Left kidney (tissue), 8 donors: ENCODE measurements at places on chromosomes 12 and 14. TPM values are rescaled to one million over a fixed set of nuclear protein-coding genes. Genes with fewer than 3 reads are reported as not detected.

GRCh38 chr14:69855180-69855832 lies 23.9 kb upstream of the SMOC1 start:
- DNase-seq = no peak

- DNase-seq = no peak
These were observed 61.3 kb upstream of the RD3L start for GRCh38 chr14:104003616-104004015.

- DNase-seq = no peak
These were observed 4.1 kb downstream of the IFI27 start for GRCh38 chr14:94114589-94115057.

- DNase-seq = no peak
These were observed 23.4 kb downstream of the TSPAN8 start for GRCh38 chr12:71134405-71134804.

GRCh38 chr12:75554556-75554880 lies 43.1 kb upstream of the KRR1 start:
- no peak for DNase-seq

GRCh38 chr12:5902736-5903135 lies 42.3 kb downstream of the ANO2 start:
- DNase-seq = no peak

GRCh38 chr12:124390442-124391097 lies 95.7 kb downstream of the RFLNA start:
- no peak for DNase-seq

- no peak for DNase-seq
These were observed 45.1 kb downstream of the PIWIL1 start for GRCh38 chr12:130382818-130383217.

DNA sequence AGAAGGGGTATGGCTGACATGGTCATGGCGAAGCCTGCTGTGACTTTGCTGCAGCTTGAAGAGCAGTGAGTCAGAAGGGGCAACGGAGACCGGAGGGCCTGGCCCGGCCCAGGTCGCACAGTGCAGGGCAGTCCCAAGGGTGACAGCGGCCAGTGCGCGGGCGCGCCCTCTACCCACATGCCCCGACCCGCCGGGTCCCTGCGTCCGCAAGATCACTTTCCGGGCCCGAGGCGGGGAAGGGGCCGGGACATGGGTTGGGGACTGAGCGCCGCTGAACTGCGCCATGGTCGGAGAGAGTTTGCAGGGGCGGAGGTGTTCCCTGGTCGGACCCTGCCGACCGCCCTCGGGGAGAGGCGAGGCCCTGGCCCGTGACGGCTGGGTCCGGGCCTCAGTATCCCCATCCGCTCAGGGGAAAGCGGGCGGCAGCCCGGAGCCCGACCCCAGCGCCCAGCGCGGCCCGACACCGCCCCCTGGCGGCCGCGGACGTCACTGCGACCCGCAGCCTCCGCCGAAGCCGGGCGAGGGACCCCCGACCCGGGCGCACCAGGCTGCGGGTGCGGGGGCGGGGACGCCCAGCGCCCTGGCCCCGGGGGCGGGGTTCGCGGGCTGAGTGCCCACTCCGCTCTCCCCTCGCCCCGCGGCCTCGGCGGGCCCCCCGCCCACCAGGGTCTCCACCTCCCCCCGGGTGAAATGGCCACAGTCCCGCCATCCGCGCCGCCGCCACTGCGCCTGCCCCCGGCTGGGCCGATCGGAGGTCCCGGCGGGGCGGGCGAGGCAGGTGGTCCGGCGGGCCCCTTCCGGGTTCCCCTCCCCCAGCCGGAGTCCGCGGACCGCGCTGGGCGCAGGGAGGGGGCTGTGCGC lies 7.2 kb upstream of the ANKRD9 start:
- no peak for DNase-seq

- no peak for DNase-seq
These were observed 69.7 kb downstream of the ARF6 start for GRCh38 chr14:49962621-49963020.

DNA sequence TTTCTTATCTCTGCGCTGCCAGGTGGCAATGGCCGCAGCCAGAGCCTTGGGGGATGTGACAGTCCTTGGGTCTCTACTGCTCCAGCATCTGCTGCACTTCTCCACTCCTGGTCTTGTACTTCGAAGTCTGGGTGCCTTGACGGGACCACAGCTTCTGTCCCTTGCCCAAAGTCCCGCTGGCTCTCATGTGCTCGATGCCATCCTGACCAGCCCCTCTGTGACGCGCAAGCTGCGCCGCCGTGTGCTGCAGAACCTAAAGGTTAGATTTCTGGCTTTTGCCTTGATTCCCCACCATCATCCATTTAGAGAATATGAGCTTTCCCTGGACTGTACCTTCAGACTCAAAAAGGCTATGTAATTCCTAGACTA lies 3.8 kb downstream of the CIDEB start:
- no peak for DNase-seq

DNA sequence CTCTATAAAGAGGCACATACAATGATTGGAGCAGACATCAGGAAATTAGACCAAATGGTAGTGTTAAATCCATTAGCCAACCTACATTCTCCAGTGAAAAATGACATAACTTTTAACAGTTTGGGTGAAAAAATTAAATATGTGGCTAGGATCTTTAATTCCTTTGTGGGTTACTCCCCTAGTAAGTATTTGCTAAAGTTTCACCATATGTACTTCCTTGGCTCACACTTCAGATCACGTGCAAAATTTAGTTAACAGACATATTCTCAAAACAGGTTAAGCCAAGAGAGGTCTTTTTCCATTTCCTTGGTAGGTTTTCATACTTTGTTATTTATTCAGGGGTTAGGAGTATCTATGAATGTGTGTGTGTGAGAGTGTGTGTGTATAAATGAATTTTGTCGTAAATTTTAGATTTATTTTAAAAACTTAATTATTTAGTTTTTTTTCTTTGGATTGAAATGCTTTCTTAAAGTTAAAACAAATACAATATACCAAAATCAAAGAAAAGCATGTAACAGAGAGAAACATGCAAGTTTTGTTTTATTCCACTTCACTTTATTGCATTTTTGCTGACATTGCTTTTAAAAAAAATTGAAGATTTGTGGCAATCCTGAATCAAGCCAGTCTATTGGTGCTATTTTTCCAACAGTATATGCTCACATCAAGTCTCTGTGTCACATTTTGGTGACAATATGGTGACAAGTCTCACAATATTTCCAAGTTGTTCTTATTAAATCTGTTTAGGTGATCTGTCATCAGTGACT lies 258.7 kb downstream of the FLRT2 start:
- DNase-seq = no peak

GRCh38 chr14:77574446-77575115 lies 41.9 kb downstream of the SPTLC2 start:
- DNase-seq = no peak

GRCh38 chr12:112167718-112168525 lies 42.6 kb downstream of the TRAFD1 start:
- no peak for DNase-seq

GRCh38 chr14:51609251-51609954 lies 42.3 kb upstream of the FRMD6 start:
- no peak for DNase-seq

- no peak for DNase-seq
These were observed 233.2 kb upstream of the BTG1 start for GRCh38 chr12:92378682-92379479.

DNA sequence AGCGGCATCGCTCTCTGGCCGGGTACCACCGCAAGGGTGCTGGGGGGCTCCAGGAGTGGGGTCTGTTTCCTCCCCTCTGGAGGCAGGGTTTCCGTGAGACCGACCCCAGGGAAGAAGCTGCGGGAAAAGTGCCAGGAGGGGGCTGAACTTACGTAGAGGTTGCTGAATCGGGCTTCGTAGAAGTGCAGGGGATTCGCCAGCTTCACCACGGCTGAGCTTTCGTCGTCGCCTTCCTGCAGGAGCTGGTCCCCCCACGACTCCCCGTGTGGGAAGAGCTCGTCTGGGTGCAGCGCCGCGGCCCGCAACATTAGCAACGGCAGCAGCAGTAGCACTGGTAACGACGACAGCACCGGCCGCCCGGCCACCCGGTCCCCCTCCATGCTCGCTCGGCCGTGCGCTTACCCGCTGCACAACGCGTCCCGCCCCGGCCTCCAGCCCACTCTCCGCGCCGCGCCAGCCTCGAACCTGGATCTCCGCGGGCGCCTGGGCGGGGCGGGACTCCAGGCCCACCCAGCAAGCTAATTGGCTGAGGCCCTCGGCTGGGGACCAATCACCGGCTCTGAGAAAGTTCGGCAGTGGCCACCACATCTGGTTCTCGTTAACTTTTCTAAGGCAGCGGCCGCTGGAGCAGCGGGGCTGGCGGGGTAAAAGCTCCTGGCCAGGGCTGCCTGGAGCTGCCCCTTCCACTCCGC lies at the start of gene NID2:
Gene NID2 (minus strand): TSS at position 445 of the 692 bp plus-strand sequence. CDS start 65 bp downstream, at position 380.
- peak; percentile 89 for DNase-seq

- DNase-seq = peak; percentile 17
These were observed 397.2 kb downstream of the NRXN3 start for GRCh38 chr14:78567343-78567742.

- no peak for DNase-seq
These were observed 196.4 kb downstream of the RASSF9 start for GRCh38 chr12:85639834-85640233.

DNA sequence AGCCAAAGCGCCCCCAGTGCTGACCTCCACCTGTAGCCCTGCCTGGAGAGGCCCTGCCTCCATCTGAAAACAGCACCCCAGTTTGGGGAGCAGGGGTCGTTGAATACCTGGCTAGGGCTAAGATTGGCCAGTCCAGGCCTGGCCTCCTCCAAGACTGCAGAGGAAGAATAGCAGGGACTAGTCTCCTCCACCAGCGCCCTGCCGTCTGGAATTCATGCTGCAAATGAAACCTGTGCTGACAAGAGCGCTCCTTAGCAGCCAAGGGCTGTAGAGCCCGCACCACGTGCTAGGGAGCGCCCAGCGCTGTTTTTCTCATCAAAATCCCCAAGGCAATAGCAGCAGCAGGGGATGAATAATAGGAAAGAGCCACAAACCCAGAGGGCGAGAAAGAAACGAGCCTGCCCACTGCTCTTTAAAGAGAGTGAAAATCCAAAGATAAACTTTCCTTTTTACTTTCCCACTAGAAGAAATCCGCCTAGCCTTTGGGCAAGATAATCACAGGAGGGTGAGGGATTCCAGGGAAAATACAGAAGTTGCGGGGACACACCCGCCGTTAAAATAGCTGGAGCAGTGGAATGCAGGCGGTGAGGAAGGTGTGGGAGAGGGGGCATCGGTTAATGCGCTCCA lies 3.3 kb downstream of the COL2A1 start:
- DNase-seq = peak; percentile 32

DNA sequence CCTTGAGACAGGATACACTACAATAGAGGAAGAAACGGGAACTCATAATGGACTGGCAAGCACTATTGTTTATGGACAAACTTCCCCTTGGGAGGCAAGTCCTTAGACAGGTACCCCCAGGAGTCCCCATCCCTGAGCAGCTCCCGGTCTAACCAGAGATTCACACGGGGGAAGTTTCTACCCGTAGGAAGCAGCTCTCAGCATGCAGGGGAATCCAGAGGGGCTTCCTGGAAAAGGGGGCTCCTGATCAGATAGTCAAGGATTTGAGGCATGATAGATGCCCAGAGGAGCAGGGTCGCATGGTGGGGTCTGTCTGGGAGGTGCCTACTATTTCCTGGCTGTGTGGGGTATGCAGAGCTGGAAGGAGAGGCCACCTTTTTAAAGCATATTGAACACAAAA lies 282.4 kb upstream of the RTL1 start:
- DNase-seq = no peak

GRCh38 chr14:89543425-89543790 lies 126.4 kb upstream of the FOXN3 start:
- DNase-seq = no peak

GRCh38 chr12:85831327-85831990 lies 4.8 kb downstream of the RASSF9 start:
- no peak for DNase-seq

- no peak for DNase-seq
These were observed 1.9 kb downstream of the RTL1 start for GRCh38 chr14:100901391-100902183.

DNA sequence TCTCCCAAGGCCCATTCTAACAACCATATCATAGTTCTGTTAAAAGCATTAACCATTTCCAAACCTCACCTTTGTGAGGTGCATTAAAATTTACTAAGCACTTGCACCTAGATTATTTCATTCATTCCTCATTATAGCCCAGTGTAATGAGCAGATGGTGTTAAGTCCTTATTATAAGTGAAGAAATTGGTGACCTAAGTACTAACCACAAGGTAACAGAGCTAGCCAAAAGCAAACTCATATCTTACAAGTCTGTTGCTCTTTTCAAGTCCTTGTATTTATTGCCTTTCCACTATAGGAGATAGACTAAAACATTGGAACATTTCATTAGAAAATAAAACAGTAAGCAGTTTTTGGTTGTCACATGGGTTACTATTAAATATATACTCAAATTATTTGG lies 49.7 kb downstream of the TDP1 start:
- no peak for DNase-seq

DNA sequence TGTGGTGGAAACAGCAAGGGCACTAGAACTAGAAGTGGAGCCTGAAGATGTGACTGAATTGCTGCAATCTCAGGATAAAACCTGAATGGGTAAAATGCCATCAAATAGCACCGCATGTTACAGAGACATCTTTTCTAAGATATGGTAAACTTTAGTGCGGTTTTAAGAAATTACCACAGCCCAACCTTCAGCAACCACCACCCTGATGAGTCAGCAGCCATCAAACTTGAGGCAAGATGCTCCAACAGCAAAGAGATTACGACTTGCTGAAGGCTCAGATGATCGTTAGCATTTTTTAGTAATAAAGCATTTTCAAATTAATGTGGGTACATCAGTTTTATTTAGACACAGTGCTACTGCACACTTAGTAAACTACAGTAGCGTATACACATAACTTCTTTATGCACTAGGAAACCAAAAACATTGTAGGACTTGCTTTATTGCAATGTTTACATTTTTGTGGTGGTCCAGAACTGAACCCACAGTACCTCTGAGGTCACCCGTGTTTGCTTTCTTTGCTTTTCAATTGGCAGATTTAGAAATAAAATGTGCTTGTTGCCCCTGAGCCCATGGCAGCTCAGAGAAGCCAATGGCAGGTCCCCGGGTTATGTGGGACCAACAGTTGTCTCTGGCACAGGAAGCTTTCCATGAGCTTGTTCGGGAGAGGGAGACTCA lies 15.9 kb downstream of the GOLGA3 start:
- DNase-seq = no peak

DNA sequence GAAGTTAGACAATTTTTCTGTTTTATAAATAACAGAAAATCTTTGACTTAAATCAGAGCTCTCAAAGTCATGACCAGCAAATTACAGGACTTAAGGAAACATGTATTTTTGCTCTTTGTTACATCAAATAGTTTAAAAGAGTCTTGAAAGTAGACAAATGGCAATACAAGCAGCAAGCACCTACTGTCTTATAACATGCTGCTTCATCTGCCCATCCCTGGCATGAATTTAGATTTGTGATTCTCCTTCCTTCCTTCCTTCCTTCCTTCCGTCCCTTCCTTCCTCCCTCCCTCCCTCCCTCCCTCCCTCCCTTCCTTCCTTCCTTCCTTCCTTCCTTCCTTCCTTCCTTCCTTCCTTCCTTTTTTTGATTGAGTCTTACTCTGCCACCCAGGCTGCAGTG lies 715.6 kb upstream of the FLRT2 start:
- DNase-seq = no peak

Gene LTBP2
- 2.3 TPM for polyA plus RNA-seq

Gene LRP1-AS
- polyA plus RNA-seq = not detected

Gene TSPAN19
- polyA plus RNA-seq = 0.88 TPM

Gene ACVRL1
- polyA plus RNA-seq = 28.2 TPM

Gene LRCOL1
- 2.4 TPM for polyA plus RNA-seq

Gene VRTN
- polyA plus RNA-seq = not detected

Gene MYH6
- 0.13 TPM for polyA plus RNA-seq

Gene CCDC175
- polyA plus RNA-seq = 1.3 TPM

Gene SLC2A14
- polyA plus RNA-seq = 0.67 TPM

Gene RNF212B
- 2.3 TPM for polyA plus RNA-seq

Gene TGM1
- 2.3 TPM for polyA plus RNA-seq

Gene CPSF2
- 71.8 TPM for polyA plus RNA-seq

Gene KRT85
- polyA plus RNA-seq = not detected

Gene KIAA0586
- 31.2 TPM for polyA plus RNA-seq

Gene KRT6C
- polyA plus RNA-seq = not detected

Gene ORMDL2
- polyA plus RNA-seq = 34.6 TPM
